ENCODE measurements at places on chromosomes 1 and 21.
A peak's percentile ranks its signal among the peaks of the same experiment; 100 is the strongest.

GRCh38 chr21:42526379-42526727 lies 12.7 kb downstream of the SLC37A1 start:
- peak; percentile 65 for DNase-seq

- DNase-seq, result no peak
These were observed 3.5 kb upstream of the C1orf159 start for GRCh38 chr1:1119272-1119890.

DNA sequence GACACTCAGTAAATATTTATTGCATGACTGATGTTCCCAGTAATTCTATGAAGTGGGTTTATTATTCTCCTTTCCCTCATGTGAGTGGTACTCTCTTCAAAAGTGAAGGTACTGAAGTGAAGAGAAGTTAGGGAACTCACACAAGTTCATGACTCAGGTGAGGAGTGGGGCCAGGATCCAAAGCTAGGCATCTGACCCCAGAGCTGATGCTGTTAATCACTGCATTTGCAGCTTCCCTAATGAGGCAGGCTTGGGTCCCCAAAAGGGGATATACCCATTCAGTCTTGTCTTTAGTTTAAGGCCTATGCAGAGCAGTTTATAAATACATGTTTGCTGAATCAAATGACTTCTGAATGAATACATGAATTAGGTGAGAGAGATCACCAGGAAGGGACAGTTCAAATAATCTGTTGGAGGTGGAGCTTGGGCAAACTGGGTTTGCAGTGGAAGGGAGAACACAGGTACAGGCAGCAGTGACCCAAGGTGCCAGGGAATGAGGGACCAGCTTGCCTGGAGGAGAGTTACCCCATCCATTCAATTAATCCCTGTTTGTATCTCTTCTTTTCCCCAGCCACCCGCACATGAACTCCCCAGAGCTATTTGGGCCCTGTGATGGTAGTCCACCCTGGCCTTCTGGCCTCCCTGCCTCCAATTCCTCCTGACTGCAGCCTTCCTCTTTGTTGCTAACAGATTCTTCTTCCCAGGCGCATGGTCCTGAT lies 2.0 kb downstream of the CD58 start:
- no peak for DNase-seq

- peak; percentile 95 for DNase-seq
These were observed 38.6 kb downstream of the BRINP2 start for GRCh38 chr1:177209357-177209756.

DNA sequence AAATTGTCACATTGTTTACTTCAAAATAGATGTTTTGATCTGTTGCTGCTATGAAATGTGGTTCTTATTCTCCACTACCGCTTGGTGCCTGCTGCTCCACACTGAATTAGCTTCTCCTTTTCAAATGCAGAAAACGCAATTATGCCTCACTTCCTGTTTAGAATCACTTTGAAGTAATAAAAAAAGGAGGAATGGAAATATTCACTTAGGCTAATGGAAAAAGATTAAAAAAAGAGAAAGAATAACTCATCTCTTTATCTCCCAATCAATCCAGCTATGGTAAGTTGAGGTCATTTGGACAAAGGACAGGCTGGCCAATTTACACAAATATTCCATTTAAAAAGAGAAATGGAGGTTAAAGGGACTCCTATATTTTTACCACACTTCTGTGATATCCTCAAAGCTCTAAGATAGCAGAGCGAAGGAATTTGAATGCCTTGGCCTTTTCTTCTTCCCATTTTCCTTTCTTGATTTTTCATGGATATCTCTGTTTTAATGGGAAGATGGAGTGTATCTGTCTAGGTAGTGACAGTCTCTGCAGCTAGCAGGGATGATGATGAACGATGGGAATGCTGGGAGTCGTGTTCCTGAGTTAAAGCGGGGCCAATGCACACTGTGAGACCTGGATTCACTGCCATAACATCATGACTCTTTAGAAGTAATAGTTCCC lies 35.7 kb downstream of the RGS5 start:
- DNase-seq, result no peak

GRCh38 chr1:151549199-151549598 lies 9.1 kb downstream of the TUFT1 start:
- no peak for DNase-seq

Data from SHP77 (cell line).